ENCODE measurements at places on chromosomes 13 and 19. TPM values are rescaled to one million over a fixed set of nuclear protein-coding genes. Genes with fewer than 3 reads are reported as not detected.

DNA sequence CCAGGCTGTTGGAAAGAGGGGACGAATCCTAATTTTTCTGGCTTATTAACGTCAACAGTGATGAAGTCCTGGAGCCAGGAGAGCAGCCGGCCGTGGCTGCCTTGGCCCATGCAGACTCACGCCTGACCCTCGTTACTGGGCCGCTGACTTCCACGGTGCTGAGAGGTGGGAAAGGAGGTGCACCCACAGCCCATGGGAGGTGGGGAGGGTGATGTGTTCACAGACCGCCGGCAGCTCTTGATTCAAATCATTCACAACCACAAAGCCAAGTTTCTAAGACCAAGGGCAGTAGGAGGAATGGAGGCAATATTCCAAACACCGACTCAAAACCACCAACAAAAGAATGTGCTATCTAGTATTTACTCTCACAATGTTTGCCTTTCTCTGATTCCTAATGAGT lies 24.3 kb downstream of the COL4A2 start:
- no peaks in the 10 kb centered on the region for H3K36me3 ChIP-seq
- no peak overlapping the region for H3K27ac ChIP-seq
- no peak for DNase-seq
- no peak overlapping the region for H3K4me3 ChIP-seq
- H3K4me1 ChIP-seq = no peaks in the 10 kb centered on the region

- H3K4me3 ChIP-seq = no peak overlapping the region
- H3K4me1 ChIP-seq = peaks cover 66% of the 10 kb centered on the region
- no peaks in the 10 kb centered on the region for H3K27me3 ChIP-seq
- peaks cover 46% of the 10 kb centered on the region for H3K36me3 ChIP-seq
These were observed 29.9 kb downstream of the PBX4 start for GRCh38 chr19:19588546-19588945.

- DNase-seq = no peak
- no peaks in the 10 kb centered on the region for H3K4me1 ChIP-seq
- H3K27me3 ChIP-seq = no peaks in the 10 kb centered on the region
These were observed 1157.2 kb downstream of the OLFM4 start for GRCh38 chr13:54185785-54186184.

- H3K4me1 ChIP-seq = no peaks in the 10 kb centered on the region
- DNase-seq = no peak
- H3K4me3 ChIP-seq = no peak overlapping the region
- no peak overlapping the region for H3K27ac ChIP-seq
- H3K27me3 ChIP-seq = no peaks in the 10 kb centered on the region
- no peaks in the 10 kb centered on the region for H3K36me3 ChIP-seq
These were observed 5.3 kb downstream of the MISP start for GRCh38 chr19:756236-756635.

DNA sequence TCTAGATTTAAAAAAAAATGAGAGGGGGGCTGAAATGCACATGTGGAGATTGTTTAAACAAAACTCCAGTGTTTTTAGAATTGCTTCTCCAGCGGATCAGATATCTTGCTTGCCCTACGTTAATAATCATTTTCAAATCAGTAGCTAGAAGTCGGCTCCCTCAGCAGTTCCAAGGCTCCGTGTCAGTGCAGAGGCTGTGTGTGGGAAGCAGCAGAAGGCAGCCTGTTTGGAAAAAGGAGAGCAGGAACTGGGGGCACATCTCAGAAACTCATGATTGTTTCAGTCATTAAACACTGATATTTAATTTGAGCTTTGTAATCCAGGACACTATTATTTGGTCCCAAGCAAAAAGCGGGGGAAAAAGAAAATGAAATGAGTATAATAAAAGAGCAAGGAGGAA lies 50.9 kb downstream of the SOX21 start:
- peaks cover 8% of the 10 kb centered on the region for H3K27me3 ChIP-seq
- no peaks in the 10 kb centered on the region for H3K36me3 ChIP-seq
- H3K27ac ChIP-seq = no peak overlapping the region
- no peak for DNase-seq
- H3K4me1 ChIP-seq = peaks cover 50% of the 10 kb centered on the region
- no peak overlapping the region for H3K4me3 ChIP-seq

DNA sequence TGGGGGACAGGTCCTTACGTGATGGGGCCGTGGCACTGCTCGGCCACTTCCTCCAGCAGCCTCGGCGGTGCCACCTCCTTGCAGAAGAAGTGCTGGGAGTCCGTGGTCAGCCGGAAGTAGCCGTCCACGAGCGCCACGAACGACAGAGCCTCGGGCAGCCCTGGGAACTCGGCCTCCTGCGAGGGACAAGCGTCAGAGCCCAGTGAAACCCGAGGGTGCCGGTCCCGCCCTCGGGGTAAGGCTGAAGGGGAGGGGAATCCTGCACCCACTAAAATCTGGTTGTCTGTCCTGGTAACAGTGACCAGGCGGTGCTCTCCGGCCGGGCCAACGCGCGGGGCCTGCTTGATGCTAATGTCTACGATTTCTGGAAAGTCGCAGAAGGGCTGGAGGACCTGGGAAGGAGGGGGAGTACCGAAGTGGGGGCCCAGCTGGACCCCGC lies 6.4 kb downstream of the JAK3 start:
- no peak for DNase-seq
- H3K4me3 ChIP-seq = no peak overlapping the region

GRCh38 chr19:8245869-8246835 lies 37.0 kb downstream of the CERS4 start:
- no peak for DNase-seq
- no peaks in the 10 kb centered on the region for H3K27me3 ChIP-seq
- H3K4me3 ChIP-seq = no peak overlapping the region
- H3K36me3 ChIP-seq = peaks cover 31% of the 10 kb centered on the region
- H3K4me1 ChIP-seq = no peaks in the 10 kb centered on the region

DNA sequence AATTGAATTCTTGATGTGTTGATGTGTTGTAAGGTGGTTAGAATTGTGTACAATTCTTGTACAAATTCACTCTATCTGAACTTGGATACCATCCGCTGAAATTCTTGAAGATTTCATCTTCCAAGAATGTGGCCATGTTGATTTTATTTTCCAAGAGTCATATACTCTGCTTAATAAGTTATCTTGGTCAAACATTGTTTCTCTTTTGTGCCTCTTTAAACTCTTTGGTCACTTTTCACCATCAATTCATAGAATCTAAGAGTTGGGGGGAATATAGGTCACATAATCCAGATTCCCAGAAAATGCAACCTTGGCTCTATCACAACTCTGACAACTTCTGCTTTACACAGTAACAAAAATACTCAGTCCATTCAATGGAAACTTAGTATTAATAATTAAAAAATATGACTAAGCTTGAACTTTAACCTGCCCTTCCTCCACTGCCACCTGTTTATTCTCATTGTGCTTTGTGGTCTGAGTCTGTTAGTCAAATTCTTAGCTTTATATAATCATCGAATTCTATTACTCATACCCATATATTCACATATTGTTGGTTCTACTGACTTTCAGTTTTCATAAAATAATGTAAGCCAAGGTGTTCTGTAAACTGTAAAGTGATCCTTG lies 373.2 kb downstream of the LMO7 start:
- H3K27me3 ChIP-seq = no peaks in the 10 kb centered on the region
- no peak overlapping the region for H3K4me3 ChIP-seq
- no peak overlapping the region for H3K27ac ChIP-seq
- DNase-seq = no peak
- H3K36me3 ChIP-seq = no peaks in the 10 kb centered on the region
- H3K4me1 ChIP-seq = no peaks in the 10 kb centered on the region

DNA sequence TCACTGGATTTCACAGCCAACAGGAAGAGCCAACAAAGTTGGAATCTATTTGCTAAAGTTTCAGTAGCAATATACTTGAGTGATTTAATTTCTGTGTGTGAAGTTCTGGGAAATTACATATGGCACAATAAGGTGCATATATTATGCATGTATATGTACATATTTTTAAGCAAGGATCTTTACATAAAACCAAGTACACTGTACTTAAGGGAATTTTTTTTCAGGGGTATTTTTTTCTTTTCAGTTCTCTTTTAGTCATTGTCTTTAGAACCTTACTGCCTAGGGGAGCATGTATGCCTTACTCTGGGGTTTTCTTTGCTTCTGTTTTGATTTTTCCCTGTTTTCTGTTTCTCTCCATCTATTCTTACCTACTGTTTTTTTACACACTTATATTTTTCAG lies 7.4 kb downstream of the RAP2A start:
- no peak for DNase-seq
- H3K4me3 ChIP-seq = no peak overlapping the region
- H3K36me3 ChIP-seq = peaks cover 12% of the 10 kb centered on the region

DNA sequence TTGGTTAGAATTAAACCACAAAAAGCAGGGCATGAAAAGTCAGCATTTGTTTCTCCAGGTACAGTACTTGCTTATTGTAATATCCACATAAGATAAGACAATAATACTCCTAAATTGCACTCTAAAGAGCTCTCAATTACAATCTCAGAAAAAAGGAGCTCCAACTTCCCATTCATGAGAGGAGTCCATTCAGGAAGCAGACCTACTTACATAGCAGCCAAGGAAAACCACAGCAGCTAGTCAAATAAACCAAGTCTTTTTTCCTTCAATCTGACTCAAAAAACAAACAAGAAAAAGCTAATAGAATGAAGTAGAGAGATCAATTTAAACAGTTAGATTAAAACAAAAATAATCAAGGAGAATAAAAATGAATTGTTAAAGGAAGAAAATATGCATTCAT lies 885.2 kb upstream of the SLITRK6 start:
- H3K4me3 ChIP-seq = no peak overlapping the region
- H3K27ac ChIP-seq = no peak overlapping the region
- H3K36me3 ChIP-seq = no peaks in the 10 kb centered on the region
- no peaks in the 10 kb centered on the region for H3K27me3 ChIP-seq
- DNase-seq = no peak

DNA sequence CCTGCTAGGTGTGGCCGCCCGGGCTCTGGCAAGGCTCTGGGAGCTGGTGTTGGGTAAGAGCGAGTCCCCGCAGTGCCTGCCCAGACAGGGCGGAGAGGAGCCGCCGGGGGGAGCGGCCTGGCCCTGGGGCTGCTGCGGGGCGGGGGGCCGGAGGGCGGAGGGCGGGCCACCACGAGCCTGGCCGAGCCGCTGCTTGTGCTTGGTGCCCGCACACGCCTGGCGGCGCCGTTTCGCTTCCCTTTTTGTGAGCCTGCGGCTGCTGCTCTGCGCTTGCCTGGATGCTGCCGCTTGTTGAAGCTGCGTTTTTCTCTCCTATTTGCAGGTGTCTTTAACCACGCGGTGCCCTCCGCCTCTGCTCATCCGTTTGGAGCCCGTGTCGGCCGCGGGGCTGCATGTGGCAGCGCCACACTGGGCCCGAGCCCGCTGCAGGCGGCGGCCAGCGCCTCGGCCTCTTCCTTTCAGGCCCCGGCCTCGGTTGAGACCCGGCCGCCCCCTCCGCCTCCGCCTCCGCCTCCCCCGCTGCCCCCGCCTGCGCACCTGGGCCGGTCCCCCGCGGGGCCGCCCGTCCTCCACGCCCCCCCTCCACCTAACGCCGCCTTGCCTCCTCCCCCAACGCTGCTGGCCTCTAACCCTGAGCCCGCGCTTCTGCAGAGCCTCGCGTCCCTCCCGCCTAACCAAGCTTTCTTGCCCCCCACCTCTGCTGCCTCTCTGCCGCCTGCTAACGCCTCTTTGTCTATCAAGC lies 8.5 kb downstream of the PLEKHJ1 start:
- DNase-seq = no peak
- H3K36me3 ChIP-seq = peaks cover 24% of the 10 kb centered on the region
- no peak overlapping the region for H3K27ac ChIP-seq
- no peaks in the 10 kb centered on the region for H3K4me1 ChIP-seq

DNA sequence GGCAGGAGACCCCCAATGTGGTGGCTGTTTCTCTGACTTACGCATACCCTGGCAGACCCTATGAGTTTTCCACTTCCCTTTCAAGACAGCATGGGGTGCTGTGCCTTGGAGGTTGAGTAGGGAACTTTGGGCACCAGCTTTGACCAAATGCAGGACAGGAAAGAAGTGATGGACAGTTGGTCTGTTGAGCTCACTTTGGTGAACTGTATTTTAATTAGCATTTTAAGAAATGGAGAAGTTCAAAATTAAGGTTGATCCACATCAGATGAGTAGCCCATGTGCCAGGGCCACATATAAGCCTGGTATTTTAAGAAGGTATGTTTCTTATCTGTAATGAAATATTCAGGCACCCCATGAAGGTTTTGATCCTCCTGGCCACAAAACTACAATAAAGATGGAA lies 46.1 kb upstream of the RAP2A start:
- DNase-seq = no peak
- H3K4me1 ChIP-seq = peaks cover 11% of the 10 kb centered on the region
- H3K27me3 ChIP-seq = no peaks in the 10 kb centered on the region
- peaks cover 3% of the 10 kb centered on the region for H3K36me3 ChIP-seq
- H3K27ac ChIP-seq = no peak overlapping the region

DNA sequence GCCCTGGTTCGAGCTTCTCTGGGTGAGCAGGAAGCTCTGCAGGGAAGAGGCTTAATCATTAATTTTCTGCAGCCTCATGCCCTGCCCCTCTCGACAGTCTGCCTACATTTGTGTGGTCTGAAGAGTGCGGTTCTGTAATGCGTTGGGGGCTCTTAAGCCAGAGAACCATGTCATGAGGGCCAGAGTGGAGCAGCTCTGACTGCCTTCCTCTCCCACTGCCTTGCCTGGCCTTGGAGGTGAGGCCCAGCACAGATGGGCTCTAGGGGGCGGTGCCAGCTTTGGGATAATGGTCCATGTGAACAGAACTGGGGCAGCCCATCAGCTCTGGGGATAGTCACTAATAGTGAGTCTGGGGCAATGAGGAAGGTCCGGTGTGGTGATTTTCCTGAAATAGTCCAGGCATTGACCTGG lies 5.7 kb downstream of the FGF9 start:
- H3K4me1 ChIP-seq = peaks cover 17% of the 10 kb centered on the region
- no peak overlapping the region for H3K27ac ChIP-seq
- no peaks in the 10 kb centered on the region for H3K36me3 ChIP-seq
- no peak for DNase-seq
- no peak overlapping the region for H3K4me3 ChIP-seq

- H3K4me1 ChIP-seq = no peaks in the 10 kb centered on the region
- DNase-seq = no peak
- no peak overlapping the region for H3K4me3 ChIP-seq
- peaks cover 3% of the 10 kb centered on the region for H3K36me3 ChIP-seq
- H3K27ac ChIP-seq = no peak overlapping the region
These were observed 10.8 kb downstream of the CRYL1 start for GRCh38 chr13:20514866-20515265.

- H3K4me3 ChIP-seq = no peak overlapping the region
- H3K27me3 ChIP-seq = peaks cover 3% of the 10 kb centered on the region
- no peak overlapping the region for H3K27ac ChIP-seq
- peaks cover 4% of the 10 kb centered on the region for H3K36me3 ChIP-seq
- peaks cover 20% of the 10 kb centered on the region for H3K4me1 ChIP-seq
These were observed 3.4 kb upstream of the CTU1 start for GRCh38 chr19:51111606-51112005.

GRCh38 chr13:39552246-39552645 lies 50.7 kb downstream of the LHFPL6 start:
- H3K4me3 ChIP-seq = no peak overlapping the region
- no peak overlapping the region for H3K27ac ChIP-seq
- H3K27me3 ChIP-seq = peaks cover 2% of the 10 kb centered on the region
- no peaks in the 10 kb centered on the region for H3K36me3 ChIP-seq

The OR7A5 gene
- not detected for total RNA-seq

The CYP2A6 gene
- not detected for total RNA-seq

The MBD3L3 gene
- total RNA-seq = not detected

The IZUMO2 gene
- not detected for total RNA-seq

The TLE6 gene
- total RNA-seq = 0.83 TPM

The CYSLTR2 gene
- 0.75 TPM for total RNA-seq

The ALOX5AP gene
- total RNA-seq = 65.8 TPM

The LACC1 gene
- 2.4 TPM for total RNA-seq

The CFAP97D2 gene
- not detected for total RNA-seq

The EFNB2 gene
- total RNA-seq = 0.44 TPM

The GJB2 gene
- 2.9 TPM for total RNA-seq

Measured in activated T-helper 1 cell treated with anti-CD3 and anti-CD28 coated beads, Interleukin-12 subunit alpha, Interleukin-12 subunit beta, Interleukin-2, Interleukin-4 antibody, amounts not matched to agents 30 ng/mL and 10 ng/mL and 1 ng/mL, durations not matched to agents 14 hours and 24 hours and 36 hours (primary cell).